ENCODE measurements at places on chromosomes 1 and 21. TPM values are rescaled to one million over a fixed set of nuclear protein-coding genes. Genes with fewer than 3 reads are reported as not detected.

The UBXN10 gene
- 0.03 TPM for total RNA-seq

The CCDC27 gene
- total RNA-seq = not detected

The ZNF683 gene
- total RNA-seq = not detected

The CFHR5 gene
- not detected for total RNA-seq

The KISS1 gene
- 10.6 TPM for total RNA-seq

The KCNH1 gene
- 9.3 TPM for total RNA-seq

The TMEM269 gene
- 0.03 TPM for total RNA-seq

The KRTAP21-2 gene
- total RNA-seq = not detected

The LUZP1 gene
- 21.9 TPM for total RNA-seq

The DCST1 gene
- not detected for total RNA-seq

The BLACAT1 gene
- not detected for total RNA-seq

DNA sequence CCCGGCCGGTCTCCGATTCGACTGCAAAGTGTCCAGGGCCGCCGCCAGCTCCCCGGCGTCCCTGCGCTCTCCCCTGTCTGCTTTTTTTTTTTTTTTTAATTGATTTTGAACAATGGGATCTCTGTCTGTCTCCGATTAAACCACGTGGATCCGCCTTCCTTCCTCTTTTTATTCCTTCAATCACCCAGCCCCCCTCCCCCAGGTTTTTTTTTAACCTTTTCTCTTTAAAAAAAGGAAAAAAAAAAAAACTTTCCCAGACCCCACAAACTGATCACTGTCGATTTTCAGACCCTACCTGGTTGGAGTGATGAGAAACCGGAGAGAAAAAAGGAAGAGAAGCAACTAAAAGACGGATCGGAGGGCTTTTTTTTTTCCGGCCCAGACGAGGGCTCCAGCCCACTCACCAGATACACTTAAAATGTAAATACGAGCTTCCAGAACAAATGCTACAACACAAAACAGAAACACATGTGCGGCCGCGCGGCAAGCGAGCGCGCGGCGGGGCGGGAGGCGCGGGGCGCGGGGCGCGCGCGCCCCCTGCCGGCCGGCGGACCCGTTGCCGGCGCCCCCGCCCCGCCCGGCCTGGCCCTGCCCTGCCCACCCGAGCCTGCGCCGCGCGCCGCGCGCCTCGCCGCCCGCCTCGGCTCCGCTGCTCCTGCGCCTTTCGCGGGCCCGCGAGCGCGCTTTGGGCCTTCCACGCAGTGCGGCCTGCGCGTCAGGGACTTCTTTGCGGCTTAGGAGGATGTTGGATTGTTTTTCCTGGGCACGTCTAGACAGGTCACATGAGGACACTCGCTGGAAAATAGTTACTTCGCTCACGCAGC is at the start of gene RCC2:
Gene RCC2, minus strand, starts transcription at position 428 of the 824 bp plus-strand sequence. CDS start 1,163 bp downstream, outside the sequence.
- DNase-seq = peak; percentile 83

- DNase-seq = peak; percentile 78
These were observed 2.1 kb downstream of the KLHL21 start for GRCh38 chr1:6600410-6601048.

GRCh38 chr1:95117207-95118066 is at the start of gene TLCD4:
Gene TLCD4 (plus strand): TSS chr1:95117355. CDS start chr1:95143902, 26,547 bp downstream.
- peak; percentile 51 for DNase-seq

DNA sequence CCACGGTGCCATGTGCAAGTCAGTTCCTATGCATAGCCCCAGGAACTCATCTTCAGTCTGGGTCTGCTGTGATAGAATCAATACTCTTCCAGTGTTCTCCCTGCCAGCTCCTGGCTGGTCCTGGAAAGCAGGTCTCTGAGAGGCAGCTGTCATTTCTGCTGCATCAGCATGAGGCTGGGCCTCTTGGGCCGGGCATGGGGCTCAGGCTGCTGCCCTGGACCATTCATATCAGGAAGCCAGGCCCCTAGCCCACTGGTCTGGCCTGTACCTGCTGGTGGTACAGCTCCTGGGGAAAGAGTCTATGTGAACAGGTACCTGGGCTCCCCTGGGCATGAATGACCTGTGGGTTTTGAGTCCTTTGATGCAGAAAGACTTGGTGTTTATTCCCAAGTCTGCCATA is 173.6 kb upstream of the CSF3R start:
- DNase-seq = no peak

GRCh38 chr1:14514739-14515138 is 83.7 kb upstream of the KAZN start:
- DNase-seq = no peak

DNA sequence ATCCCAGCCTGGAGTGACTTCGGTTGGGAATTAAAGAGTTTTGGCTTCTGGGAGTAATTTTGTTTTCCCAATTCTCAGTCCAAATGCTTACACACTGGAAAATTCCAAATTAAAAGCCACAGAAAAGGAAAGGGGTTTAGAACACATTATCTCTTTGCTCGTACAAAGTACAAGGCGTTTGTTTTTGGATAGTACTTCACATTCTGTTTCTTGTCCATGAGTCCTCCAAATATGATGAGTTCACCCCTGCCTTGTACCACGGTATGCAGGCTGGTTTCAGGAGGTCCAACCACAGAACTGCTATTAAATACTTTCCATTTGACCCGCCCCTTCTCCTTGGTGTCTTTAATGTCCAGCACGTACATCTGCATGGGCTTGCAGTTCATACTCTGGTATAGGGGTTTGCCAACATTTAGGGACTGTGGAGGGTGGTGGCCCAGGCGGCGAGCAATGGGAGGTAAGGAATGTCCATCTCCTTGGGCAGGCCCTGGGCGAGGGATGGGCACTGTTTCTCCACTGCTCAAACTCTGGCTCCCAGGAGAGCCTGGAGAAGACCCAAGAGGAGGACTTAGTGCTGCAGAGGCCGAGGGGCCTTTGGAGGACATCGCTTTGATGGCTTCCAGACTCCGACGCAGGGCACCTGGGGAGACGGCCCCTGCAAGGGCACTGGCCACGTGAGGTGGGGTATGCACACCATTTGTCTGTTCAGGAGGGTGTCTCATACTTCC is 13.7 kb upstream of the CPLANE2 start:
- DNase-seq = peak; percentile 70

- no peak for DNase-seq
These were observed 270.3 kb downstream of the RGS7 start for GRCh38 chr1:241086686-241087085.

- peak; percentile 45 for DNase-seq
These were observed 7.4 kb upstream of the ERICH3 start for GRCh38 chr1:74681001-74681400.

DNA sequence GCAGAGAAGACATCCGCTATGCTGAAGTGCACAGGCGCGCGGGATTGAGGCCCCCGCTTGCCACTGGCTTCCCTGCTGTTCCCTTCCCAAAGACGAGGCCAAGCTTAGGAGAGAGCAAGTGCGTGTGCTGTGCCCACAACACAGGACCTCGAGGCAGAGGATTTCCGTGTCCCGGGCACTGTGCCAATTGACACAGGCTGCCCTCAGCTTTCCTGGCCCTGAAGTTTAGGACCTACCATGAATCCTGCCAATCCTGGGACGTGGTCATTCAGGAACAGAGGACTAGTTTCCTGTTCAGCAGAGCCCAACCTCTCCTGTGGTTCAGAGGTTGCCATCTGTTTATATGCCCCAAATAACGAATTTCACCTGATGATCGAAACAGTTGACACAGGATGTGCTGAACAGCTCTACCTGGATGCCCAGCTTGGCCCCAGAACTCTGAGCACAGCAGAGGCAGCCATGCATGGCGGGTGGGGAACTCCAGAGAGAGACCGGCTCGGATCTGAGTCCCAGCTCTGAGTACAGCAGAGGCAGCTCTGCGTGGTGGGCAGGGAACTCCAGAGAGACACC is 22.0 kb downstream of the SLC37A1 start:
- no peak for DNase-seq

DNA sequence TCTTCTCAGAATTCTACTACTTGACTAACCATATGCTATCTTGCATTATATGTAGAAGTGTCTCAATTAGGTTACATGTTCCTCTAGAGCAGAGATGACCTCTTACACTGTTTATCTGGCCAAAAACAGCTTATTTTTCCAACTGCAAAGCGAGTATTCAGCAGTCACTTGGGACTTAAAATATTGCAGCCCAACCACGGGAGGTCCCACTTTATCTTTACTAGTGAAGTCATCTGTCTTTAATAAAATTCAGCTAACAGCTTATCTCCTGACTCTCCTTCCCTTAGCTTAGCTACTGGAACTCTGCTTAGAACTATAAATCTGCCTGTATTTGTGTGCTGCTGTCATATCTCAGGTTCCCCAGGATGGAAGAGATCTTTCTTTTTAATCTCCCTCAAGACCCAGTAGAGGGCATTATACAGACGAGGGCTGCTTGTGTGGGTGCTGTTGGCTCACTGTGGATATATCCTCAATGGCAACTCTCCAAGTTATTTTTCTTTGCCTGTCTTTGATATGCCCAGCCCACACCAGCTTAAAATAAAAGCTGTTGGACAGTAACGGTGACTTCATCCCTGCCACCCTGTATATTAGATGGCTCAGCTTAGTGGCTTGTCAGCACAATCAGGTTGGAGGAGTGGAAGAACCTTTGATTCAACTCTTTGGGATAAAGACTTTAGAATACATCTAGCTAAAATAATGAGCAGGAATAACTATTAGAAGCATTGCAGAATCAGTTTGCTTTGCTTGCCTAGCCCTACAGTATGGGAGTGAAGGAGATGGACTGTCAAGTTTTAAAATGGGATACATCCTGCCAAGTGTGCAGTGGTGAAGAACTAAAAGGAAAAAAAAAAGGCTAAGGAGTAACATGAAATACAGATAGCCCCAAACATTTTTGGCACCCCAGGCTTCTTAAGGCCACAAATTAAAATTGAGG is 9.6 kb downstream of the ENSA start:
- peak; percentile 94 for DNase-seq
